ENCODE measurements at places on chromosomes 11 and 22. TPM values are rescaled to one million over a fixed set of nuclear protein-coding genes. Genes with fewer than 3 reads are reported as not detected.
A peak's percentile ranks its signal among the peaks of the same experiment; 100 is the strongest.

DNA sequence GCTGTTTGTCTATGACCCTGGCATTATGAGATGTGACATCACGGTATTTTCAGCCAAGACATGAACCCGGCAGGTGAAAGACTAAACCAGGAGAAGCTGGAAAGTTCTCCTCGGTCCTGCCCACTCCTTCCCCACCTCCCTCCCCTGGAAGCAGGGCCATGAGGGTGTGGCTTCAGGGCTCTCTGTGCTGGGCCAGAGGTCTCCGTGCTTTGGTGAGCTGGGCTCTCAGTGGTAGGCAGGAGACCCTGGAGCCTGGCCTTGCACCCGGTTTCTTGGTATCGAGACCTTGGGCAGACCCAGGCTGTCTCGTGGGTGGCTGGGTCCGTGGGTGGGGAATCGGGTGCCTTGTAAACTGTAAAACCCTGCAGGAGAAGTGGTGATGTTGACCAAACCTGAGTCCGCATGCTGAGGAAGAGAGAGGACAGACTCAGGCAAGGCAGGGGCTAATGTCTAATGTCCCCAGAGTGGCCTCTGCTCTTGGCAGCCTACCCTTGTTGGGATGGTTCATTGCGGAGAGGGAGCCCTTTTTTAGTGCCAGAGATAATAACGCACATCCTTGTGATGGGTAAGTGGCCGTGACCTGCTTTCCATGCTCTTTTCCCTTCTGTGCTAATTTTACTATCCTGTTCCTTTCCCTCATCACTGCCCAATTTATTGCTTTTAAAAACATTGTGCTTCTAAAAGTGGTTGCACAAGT, 48.6 kb upstream of the PARVG start:
- DNase-seq = no peak

DNA sequence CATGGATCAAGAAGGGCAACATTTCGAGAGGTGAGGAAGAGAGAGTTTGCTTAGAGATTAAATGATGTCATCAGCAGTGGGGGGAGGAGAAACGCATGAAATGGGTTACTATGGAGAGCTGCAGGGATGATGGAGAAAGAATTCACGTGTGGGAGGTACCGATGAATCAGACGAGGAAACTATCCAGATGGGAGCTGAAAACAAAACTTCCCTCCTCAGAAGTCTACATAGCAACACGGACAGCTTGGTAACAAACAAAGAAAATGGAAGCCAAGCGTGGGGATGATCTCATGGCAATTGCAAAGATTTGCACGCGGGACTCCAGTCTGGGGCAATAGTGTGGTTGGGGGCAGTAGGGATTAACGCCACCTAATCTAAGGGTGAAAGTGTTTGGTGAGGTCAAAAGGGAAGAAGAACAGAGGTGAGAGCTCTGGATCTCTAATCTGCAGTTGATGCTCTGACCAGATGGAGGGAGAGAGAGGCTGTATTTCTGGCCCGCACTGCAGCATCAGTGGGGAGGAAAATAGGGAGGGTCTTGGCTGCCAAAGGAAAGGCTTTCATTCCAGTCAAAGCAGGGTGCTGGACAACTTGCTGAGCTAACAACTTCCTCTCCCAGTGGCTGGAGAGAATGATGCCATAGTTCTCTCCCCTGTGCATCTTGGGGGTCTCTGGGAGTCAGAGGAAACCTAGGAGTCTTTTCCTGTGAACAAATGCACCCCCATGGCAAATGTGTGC, 43.4 kb upstream of the CSNK2A3 start:
- DNase-seq = peak; percentile 87

F2 gene
- not detected for total RNA-seq

C11orf97 gene
- not detected for total RNA-seq

LIMK2 gene
- total RNA-seq = 51.5 TPM

DNA sequence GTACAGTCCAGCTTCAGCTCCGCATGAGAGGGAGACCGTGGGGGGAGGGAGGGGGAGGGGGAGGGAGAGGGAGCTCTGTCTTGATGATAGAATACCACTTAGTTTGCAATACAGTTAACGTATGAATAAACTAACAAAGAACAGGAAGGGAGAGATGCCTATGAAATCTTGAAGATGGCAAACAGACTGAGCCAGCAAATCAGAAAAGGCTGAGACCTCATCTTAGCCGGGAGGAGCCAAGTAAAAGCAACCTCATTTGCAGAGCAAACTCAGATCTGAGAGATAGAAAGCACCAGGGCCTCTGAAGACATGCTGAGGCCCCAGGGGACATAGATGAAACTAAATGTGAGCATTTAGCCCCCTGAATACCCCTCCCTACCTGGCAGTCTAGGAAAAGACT, 23.0 kb downstream of the APLP2 start:
- no peak for DNase-seq

GRCh38 chr11:69040581-69041260, 8.0 kb upstream of the TPCN2 start:
- peak; percentile 88 for DNase-seq

DNA sequence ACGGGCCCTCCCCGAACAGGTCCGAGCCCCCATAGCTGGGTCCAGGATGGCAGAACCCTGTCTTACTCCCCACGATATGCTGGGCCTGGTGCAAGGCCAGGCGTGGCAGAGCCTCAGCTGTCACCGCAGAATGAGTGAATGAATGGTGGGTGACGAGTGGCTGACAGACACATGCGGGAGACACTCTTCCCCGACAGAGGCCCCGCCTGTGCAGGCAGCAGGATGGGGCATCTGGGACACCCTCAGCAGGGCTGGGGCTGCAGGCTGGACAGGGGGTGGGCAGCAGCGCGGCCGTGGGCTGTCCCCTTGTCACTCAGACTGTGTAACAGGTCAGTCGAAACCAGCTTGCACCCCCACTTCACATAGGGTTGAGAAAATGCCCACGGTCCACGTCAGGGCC, 18.0 kb downstream of the WNT7B start:
- DNase-seq = no peak

- no peak for DNase-seq
These were observed 617.5 kb downstream of the JRKL start for GRCh38 chr11:97007283-97007682.

DNA sequence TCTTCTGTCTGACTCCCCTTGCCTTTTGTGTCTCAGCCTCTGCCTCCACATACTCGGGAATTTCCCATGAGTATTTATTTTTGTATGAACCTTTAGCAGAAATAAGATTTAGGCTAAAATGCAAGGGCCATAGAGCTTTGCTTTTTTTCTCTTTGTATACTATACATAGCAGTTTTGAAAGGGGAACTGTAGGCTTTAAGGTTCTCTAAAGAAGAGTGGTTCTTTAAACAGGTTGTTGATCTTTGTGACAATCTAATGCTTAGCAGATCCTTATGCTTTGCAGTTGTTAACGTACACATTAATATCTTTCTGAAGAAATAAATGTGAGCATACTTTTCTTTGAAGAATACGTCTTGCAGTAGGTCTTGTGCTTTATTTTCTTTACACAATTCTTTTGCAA, 35.0 kb downstream of the TBCEL start:
- no peak for DNase-seq

OR2D2 gene
- total RNA-seq = not detected

DNA sequence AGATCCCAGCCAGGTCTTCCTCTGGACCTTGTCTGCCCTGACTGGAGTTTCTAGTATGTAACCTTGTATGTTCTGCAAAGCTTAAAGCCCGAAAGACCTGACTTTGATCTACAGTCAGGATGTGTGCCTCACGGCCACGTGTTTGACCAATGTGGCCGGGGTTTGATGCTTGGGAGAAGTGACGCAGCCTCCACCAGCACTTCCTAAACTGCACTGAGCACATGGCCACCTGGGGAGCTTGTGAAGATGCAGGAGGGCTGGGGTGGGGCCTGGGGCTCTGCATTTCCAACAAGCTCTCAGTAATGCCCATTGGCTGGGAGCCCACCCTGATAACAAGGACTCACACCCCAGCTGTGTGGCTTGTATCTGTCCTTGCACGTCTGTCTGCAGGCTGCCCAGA, 53.2 kb downstream of the NAT10 start:
- DNase-seq = no peak

- no peak for DNase-seq
These were observed 8.7 kb downstream of the SLC22A6 start for GRCh38 chr11:62976109-62976508.

DNA sequence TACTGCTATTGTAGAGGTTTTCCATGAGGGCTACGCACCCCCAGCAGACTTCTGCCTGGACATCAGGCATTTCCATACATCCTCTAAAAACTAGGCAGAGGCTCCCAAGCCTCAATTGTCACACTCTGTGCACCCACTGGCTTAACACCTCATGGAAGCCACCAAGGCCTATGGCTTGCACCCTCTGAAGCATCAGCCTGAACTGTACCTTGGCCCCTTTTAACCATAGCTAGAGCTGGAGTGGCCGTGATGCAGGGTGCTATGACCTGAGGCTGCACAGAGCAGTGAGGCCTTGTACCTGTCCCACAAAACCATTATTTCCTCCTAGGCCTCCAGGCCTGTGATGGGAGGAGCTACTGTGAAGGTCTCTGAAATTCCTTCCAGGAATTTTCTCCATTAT, 33.9 kb downstream of the AAMDC start:
- no peak for DNase-seq
